ENCODE measurements at places on chromosomes 4 and X. TPM values are rescaled to one million over a fixed set of nuclear protein-coding genes. Genes with fewer than 3 reads are reported as not detected.

KCTD8 gene
- polyA plus RNA-seq: 1.5 TPM

TIMM8A gene
- polyA plus RNA-seq: 9.3 TPM

- DNase-seq: no peak
Observed at GRCh38 chrX:39442332-39442731, 641.1 kb downstream of the MID1IP1 start.

- DNase-seq: no peak
Observed at GRCh38 chr4:76856243-76857073, 41.5 kb downstream of the SOWAHB start.

All from stomach (tissue), 19 donors.